ENCODE measurements at places on chromosomes 6 and 20.

DNA sequence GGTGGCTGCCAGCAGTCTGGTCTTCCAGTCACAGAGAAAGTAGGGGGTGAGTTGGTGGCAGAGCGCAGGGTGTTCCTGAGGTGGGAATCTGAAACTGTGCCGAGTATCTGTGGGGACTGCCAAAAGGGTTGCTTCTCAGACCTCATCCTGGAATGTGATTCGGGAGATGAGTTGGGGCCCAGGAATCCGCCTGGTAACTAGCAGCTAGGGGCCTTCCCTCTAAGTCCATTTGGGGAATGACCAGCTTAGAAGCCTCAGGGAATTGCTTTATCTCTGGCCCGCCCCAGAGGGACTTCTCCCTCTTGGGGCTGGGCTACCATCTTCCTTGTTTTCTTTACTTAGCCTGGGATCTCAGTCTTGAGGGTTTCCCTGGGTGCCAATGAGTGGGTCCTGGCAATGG is 49.6 kb downstream of the MOCS1 start:
- no peak for DNase-seq

- no peak for DNase-seq
Measured at GRCh38 chr6:150668900-150669302, 69.2 kb downstream of the PLEKHG1 start.

- no peak for DNase-seq
Measured at GRCh38 chr6:57021086-57021720, 25.3 kb upstream of the KIAA1586 start.

- DNase-seq, result no peak
Measured at GRCh38 chr6:109854541-109855308, 123.4 kb upstream of the GPR6 start.

DNA sequence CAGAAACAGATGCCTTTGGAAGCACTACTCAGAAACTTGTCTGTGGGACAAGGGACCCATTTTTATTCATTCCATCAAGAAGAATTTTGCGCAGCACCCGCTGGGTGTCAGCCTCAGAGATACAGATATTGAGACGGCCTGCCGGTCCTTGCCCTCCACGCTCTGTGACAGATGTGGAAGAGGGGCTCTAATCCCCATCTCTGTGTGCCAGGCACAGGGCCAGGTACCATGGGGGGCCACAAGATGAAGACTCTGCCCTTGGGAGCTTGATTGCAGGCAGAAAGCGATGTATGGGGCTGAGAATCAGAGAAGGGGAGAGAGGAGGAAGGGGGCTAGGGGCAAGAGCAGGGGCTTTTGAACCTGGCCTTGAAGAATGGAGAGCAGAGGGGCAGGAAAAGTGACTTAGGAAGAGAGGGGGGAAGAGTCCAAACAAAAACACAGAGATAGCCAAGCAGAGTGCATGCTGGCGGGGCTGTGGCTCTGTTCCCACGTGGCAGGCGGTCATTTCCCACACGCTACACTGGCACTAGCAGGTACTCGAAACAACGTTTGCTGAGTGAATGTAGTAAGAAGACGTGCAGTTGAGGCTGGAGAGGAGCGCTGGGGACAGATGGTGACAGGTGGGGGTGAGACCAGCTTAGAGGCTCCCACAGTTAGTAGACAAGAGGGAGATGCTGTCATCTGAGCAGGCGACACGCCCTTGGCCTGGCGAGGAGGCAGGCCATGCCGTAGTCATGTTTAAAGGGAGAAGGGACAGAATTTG is 170.3 kb upstream of the SNX9 start:
- DNase-seq, result no peak

DNA sequence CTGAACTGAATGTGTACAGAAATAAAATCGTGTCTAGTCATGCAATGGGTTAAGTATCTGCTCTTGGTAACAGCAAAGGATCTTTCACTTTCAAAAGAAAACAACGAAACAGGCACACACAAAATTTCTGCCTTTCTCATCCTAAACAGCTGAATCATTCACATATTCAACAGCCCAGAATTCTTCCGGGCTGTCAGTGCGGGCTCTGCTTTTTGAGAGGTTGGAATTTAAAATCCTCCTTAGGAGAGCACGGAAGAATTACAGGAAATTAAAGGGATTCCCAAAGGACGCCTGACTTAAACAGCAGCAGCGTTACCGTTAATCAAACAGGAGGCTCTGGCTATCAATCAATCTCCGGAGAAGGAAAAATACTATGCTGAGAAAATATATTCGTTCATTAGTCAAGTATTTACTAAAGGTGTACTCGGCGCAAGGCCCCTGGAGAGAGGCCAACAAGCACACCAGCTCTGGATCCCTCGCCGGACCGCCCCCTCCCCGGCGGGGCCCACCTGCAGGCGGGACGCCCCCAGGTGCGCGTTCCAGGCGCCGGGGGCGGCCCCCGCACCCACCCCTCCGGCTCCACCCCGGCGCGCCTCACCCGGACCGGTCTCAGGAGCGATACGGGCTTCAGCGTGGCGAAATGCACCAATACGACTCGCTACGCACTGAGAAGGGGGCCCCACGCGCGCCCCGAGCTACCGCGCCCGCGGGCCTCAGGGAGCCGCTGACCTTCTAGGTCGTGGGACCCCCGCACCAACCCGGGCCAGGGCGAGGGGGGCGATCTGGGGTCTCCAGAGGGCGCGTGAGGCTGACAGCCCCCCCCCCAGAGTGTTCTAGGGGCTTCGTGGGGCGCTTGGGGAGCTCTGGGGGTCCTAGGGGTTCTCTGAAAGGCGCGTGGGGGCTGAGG is 1.0 kb downstream of the NAPB start:
- no peak for DNase-seq

GRCh38 chr20:59495166-59495565 is 109.2 kb upstream of the PHACTR3 start:
- DNase-seq, result no peak

- DNase-seq, result no peak
Measured at GRCh38 chr6:134004714-134005113, 47.7 kb downstream of the SLC2A12 start.

DNA sequence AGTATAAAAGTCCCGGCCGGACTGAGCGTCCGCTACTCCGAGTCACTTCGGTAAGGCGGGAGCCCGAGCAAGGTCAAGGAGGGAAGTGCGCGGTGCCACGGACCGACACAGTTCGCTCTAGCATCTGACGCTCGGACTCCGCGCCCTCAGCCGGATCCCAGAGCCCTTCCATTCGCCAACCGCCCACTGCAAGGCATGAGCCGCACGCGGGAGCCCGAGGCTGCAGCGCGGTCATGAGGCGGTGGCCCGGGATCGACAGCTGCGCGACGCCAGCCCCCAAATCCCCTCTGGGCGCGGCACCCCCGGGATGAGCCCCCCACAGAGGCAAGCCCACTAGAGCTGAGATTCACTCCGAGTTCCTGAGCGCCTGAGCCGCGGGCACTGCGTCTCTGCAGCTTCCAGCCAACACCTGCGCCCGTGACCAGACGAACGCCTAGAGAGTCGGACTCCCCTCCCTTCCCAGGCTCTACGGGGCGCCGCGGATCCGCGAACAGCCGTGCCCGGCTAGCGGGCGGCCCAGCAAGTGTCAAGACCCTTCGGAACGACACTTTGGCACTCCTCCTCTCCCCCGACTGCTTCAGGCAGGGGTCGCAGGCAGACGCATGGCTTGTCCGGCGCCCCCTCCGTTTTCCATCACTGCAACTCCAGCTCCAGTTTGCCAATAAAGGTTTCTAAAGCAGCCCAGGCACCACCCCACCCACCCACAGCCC is 725 bp upstream of the ISM1 start:
- DNase-seq, result no peak

- no peak for DNase-seq
Measured at GRCh38 chr6:137015943-137016342, 28.8 kb downstream of the IL20RA start.

- no peak for DNase-seq
Measured at GRCh38 chr6:77502981-77503380, 39.7 kb upstream of the HTR1B start.

- no peak for DNase-seq
Measured at GRCh38 chr6:110125361-110125760, 54.1 kb downstream of the WASF1 start.

- DNase-seq, result no peak
Measured at GRCh38 chr20:16312998-16313397, 260.2 kb downstream of the KIF16B start.

DNA sequence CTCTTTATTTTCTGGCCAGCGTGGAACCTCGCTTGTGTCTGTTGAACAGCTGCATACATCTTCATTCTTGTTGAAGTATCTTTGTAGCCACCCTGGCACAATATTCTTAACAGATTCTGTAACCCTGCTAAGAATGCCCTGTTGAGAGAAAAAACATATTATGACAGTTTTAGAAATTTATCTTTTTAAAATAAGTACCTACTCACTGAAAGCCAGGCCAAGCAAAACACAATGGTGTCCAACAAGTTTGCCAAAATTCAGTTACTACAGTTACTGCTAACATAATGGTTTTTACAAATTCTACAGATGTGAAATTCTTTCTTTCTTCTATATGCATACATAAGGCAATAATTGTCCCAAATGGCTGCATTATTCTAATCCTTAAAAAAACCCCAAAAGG is 18.2 kb downstream of the NUP153 start:
- no peak for DNase-seq

- no peak for DNase-seq
Measured at GRCh38 chr6:142071981-142072380, 60.7 kb upstream of the GJE1 start.

- no peak for DNase-seq
Measured at GRCh38 chr6:4613795-4614194, 162.4 kb upstream of the CDYL start.

GRCh38 chr6:137975188-137975940 is 108.3 kb downstream of the TNFAIP3 start:
- DNase-seq, result no peak

DNA sequence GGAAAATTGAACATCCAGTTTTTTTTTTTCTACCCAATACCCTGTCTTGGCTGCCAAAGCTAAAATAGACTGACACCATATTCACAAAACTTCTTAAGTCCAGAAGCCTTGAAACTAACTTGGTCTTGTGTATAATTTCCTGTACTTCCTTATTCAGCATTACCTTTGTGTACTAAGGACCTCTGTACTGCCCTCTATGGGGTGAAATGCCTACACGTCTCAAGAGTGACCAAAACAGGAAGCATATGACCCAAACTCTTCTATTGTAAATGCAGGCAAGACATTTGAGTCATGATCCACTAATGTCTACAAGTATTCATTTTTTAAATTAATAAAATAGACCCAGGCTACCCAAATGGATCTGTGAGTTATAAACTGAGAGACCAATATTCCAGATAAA is 50.4 kb downstream of the HMGCLL1 start:
- DNase-seq, result no peak

DNA sequence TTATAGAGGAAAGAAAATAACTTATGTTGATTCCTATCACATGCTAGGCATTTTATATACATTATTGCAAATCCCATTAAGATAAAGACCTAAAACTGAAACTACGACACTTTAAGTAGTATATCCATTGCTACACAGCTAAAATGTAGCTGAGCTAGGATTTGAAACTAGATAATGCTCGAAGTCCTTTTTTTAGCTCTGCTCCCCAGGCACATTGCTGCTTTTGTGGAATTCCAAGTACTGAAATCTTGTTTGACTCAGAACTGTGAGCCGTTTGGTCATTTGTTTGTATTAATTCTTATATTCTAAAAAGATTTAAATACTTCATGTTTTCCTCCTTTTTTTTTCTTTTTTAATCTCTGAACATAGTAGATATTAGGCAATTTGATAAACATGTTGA is 644.8 kb downstream of the HACE1 start:
- no peak for DNase-seq

GRCh38 chr20:588476-588875 is 21.6 kb downstream of the TCF15 start:
- no peak for DNase-seq

DNA sequence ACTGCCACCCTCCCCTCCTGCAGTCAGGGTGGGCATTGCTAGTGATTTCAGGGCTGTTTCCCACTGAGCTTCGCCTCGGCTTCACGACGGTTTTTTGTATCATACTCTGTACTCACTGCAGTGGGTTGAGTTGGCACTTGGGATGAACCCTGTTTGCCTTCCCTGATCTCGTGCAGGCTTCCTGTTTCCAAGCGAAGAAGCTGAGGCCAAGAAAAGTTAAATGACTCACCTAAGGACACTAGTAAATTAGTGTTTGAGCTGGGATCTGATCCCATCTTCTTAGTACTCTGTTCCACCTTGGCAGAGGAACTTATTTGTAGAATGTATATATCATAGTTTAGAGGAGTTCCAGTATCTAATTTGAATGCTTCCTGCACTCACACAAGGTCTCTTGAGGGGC is 50.3 kb upstream of the VSTM2L start:
- DNase-seq, result no peak

DNA sequence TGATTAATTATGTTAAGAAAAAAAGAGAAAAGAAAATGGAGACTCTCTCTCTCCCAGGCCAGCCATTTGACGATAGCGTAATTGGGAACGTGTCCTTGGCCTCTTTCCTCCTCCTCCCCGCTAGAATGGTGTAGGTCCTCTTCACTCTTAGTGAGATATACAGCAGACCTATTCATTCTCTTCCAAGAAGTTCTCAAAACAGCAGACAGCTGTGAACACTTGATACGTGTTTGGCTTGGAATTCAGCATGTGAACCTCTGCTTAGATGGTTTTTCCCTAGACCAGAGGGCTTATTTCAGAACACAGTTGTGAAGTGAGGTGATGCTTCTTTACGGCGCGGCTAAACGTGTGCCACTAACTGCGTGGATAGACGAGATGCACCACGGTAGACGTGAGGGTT is 32.6 kb upstream of the TULP4 start:
- DNase-seq, result no peak

GRCh38 chr6:112409311-112409710 is 62.2 kb downstream of the RFPL4B start:
- no peak for DNase-seq

- DNase-seq, result no peak
Measured at GRCh38 chr6:164148788-164149187, 734.3 kb downstream of the QKI start.

DNA sequence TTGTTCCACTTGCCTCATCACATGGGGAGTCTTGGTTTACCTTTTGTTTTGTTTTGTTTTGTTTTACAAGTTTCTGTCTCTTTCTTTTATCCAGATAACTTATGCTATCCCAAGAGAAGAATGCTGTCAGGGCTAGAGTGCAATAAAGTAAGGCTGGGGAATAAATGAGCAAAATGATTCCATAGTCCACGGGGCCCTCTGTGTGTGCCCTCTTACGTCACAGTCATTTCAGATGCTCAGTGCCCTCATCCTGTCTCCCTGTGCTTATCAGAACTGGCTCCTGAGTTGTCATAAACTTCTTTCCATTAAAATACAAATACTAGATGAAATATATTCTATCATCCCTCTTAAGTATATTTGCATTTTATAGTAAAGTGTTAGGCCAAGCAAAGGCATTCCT is 30.8 kb upstream of the ENPP1 start:
- DNase-seq, result no peak

Measured in left renal pelvis (tissue), 4 donors.